ENCODE measurements at places on chromosomes 7 and 10.

DNA sequence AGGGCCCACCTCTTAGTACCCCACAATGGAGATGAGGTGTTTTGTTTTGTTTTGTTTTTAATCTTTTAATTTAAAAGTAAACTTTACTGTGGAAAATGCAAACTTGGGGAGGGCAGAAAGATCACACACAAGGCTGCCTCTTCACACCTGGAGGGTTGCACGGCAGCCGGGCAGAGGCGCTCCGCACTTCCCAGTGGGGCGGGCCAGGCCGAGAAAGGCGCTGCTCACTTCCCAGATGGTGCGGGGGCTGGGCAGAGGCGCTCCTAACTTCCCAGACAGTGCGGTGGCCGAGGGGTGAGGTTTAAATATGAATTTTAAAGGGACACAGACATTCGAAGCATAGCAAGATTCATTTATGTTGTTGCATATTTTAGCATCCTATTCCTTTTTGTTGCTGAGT is 235.9 kb upstream of the MTPN start:
- DNase-seq = no peak

- DNase-seq = no peak
Observed at GRCh38 chr10:107859065-107859464, 694.6 kb upstream of the SORCS1 start.

GRCh38 chr7:2018569-2019460 is 213.9 kb downstream of the MAD1L1 start:
- DNase-seq = no peak

DNA sequence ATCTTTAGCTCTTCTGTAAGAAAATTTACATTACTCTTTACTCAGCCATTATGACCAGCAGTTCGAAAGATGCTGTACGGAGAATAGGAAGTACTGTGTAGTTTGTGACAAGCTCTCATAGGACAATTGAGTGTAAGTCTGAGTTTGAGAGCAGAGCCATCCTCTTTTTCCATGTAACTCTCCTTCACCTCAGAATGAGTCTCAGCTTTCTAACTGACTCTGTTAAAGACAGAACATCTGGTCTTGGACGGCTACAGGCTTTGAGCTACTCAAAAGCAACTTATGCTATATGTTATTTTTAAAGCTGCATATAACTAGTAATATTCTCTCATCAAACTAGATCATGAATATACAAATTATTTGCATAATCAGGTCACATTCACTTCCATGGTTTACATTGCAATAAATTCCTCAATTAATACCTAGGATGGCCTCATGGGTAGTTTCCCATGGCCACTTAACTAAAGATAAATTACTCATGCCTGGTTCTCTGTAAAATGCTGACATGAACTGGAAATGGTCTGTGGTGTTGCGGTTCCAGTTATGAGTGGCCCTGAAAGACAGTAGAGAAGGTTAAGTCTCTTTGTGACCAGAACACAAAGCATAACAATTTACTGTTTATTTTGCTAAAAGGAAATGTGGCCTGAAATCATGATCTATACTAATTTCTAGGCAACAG is 358.7 kb downstream of the PHF14 start:
- no peak for DNase-seq

- DNase-seq = no peak
Observed at GRCh38 chr7:36723291-36723690, 1.0 kb downstream of the AOAH start.

DNA sequence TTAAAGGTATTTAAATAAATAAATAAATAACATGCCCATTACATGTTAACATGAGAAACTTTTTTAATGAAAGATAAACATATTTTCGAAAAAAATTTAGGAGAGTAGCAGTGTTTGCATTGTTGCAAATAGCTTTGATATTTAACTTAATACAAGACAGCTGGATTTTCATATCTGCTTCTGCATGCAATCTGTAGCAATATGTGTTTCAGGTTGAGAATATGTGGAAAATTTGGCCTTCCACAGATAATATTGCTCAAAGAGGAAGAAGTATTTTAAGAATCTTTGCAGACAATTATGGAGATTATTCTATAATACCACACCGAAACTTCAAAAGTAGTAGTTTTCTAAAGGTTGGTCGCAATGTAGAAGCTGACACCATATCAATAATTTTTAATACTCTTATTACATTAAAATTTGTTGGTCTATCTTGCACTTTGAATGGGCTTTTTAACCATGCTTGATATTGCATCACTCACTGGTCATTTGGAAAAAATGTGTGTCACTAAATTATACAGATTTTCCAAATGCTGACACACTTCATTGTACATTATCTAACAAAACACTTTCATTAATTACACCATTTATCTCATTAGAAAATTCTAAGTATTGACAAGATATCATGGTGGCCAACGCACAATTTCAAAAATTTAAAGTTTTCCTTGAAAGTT is 229.8 kb upstream of the HDAC9 start:
- no peak for DNase-seq

DNA sequence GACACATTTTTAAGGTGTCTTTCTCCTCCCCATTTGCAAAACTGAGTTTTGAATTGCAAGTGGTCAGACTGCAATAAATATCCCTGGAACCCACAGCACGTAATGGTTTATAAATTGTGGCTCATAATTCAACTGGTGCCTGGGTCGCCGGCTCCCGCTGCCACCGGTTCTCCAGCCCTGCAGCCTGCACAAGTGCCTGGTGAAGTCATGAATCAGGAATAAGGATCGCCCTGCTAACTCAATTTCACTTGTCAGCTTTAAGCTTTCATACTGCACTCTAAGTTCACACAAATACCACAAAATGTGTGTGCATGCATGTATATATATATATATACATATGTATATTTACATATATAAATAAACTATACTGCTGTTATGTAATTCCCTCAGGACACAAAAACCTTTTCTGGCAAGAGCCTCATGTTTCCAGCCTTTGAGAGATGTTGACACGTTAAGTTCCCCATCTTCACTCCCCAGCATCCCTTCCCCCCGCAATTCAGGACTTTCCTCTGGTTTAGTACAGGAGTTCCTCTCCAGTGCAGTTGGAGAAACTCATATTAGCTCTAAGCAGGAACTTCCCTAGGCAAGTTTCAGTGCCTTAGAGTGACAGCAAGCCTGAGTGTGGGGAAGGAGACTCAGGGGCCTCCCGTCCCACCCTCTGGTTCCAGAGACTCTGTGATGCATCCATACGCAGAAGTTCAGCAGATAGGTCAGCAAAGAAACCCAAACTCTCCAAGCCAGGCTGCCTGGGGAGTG is 129.2 kb upstream of the UNC5B start:
- no peak for DNase-seq

All from NCI-H1092 treated with DMSO at 0.1 percent for 48 hours (cell line).